GM19239 (cell line): ENCODE measurements at places on chromosomes 6 and 20.
A peak's percentile ranks its signal among the peaks of the same experiment; 100 is the strongest.

- DNase-seq, result no peak
Observed at GRCh38 chr6:107156617-107157016, 41.3 kb upstream of the BEND3 start.

GRCh38 chr20:4973330-4974097, 27.8 kb downstream of the SLC23A2 start:
- no peak for DNase-seq

DNA sequence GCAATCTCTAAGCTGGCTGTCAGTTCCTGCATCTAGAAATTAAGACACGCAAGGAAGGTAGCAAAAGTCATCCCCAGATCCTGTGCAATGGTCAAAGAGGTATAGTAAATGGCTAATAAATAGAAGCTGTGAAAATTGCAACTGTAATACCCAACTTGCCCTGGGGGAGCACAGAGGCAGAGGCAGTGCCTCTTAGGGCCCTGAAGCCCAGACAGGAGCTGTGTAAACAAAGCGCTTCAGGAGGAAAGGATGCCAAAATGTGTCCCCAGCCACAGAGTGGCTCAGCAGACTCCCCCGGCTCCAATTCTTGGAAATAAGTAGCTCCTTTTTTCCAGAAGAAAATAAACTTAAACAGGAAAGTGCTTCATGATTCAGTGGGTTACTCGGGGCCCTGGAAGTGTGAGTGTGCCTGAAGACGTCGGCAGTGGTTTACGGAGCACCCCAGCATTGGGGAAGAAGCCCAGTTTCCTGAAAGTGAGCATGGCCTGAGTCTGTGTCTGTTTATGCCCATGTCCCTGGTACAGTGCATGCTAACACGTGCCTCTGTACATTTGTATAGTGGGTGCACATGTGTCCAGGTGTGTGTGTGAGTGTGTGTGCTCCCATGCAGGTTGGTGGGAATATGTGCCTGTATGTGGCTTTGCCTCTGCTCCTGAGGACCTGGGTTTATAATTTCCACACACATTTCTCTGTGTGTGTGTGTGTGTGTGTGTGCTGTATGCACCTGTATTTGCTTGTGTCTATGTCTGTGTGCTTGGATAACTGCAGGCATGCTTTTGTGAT, 246.7 kb downstream of the MAFB start:
- no peak for DNase-seq

DNA sequence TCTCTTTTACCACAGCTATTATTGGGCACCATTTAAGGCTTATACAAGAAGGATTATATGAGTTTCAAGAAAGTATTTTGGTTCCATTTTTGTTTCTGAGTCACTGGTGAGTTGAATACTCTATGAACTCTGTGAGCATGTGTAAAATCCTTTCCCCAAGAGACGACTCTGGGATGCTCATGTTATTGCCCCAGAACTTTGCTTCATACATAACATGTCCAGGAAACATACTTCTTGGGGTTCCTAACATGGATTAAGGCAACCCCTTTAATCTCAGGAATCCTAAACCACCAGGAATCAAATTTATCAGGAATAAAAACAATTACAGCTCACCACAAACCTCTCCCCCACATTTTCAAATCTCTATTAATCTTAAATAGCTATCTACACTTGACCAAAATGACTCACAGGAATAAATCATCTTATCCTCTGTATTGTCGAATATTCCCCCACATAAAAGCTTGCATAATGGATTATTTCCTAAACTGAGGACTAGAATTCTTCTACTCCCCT, 117.5 kb upstream of the COL21A1 start:
- no peak for DNase-seq

DNA sequence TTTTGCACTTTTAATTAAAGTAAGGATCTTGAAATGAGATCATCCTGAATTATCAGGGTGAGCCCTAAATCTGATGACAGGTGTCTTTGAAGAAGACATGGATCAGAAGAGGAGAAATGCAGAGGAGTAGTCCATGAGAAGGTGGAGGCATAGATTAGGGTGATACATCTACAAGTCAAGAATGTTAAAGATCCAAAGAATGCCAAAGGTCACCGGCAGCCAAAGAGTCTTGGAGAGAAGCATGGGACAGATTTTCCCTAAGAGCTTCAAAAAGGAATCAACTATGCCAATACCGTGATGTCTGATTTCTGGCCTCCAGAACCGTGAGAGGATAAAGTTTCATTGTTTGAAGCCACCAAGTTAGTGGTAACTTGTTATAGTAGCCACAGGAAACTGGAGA, 59.0 kb upstream of the THEMIS start:
- DNase-seq, result no peak

- no peak for DNase-seq
Observed at GRCh38 chr20:568673-569415, 25.3 kb upstream of the CSNK2A1 start.

DNA sequence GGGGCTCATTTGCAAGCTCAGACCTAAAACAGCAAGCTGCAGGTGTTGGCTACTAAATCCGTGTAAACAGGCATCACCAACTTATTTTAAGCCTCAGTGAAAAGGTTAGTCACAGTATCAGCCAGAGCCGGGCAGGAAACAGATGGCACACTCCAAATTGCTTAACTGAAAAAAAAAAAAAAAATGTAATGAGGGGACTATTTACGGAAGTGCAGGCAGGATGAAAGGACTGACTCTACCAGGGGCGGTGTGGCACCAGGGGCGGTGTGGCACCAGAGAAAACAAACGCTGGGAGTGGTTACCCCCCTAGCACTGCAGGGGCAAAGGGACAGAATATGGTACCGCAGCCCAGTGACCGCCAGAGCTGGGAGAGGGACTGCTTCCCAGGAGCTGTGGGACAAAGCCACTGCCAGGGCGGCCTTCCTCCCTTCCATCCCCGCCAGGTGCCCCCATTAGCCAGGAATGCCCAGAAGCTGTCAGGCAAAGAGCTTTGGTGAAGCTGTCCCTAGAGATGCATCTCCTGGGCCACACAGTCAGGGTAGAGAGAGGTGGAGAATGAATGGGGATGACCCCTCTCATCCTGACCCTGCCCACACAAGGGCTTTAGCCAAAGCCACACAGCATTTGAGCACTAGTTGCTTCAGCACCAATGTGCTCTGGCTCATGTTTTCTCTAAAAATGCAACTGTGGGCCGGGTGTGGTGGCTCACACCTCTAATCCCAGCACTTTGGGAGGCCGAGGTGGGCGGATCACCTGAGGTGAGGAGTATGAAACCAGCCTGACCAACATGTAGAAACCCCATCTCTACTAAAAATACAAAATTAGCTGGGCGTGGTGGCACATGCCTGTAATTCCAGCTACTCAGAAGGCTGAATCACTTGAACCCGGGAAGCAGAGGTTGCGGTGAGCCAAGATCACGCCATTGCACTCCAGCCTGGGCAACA, 39.6 kb upstream of the GFOD1 start:
- peak; percentile 33 for DNase-seq

DNA sequence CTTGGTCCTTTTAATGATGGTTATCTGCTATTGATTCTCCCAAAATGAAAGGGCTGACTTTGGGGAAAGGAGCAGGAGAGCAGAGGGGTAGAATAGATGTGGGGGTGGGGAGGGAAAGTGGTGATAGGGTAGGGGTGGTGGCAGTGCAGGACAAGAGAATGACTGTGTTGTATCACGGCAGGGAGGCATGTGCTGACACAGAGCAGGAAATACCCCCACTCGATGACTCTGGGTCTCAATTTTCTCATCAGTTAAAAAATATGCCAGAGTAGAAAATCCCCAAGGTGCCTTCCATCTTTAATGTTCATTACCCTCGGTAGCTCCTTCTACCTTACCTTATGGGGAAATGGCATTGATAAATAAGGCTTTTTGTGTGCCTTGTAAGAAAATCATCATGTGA, 79.0 kb upstream of the ATXN1 start:
- no peak for DNase-seq

DNA sequence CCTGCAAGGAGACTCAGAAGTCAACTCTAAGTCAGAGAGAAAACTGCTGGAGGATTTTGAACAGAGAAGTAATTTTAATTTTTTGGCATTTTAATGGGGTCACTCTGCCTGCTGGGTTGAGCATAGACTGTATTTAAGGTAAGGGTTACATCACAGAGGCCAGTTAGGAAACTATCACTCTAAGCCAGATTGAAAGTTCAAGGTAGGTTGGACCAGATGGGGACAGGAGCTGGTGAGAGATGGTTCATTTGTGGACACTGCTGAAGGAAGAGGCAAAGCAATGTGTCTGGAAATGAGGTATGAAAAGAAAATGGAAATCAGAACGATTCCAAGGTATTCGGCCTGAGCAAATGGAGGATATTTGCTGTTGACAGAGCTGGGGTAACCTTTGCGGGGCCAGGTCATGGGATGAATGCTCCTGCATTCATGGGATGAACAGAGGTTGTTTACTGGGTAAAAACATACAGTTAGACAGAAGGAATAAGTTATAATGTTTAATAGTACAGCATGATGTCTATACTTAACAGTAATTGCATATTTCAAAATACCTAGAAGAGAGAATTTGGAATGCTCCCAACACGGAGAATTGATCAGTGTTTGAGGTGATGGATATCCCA, 26.9 kb downstream of the FRK start:
- no peak for DNase-seq

GRCh38 chr6:143510991-143511891, at the start of gene FUCA2:
TSS of gene FUCA2 (minus strand) at chr6:143511720. CDS start at chr6:143511634, 86 bp downstream.
- peak; percentile 46 for DNase-seq

GRCh38 chr20:22560817-22561216, 23.6 kb downstream of the FOXA2 start:
- DNase-seq, result no peak

DNA sequence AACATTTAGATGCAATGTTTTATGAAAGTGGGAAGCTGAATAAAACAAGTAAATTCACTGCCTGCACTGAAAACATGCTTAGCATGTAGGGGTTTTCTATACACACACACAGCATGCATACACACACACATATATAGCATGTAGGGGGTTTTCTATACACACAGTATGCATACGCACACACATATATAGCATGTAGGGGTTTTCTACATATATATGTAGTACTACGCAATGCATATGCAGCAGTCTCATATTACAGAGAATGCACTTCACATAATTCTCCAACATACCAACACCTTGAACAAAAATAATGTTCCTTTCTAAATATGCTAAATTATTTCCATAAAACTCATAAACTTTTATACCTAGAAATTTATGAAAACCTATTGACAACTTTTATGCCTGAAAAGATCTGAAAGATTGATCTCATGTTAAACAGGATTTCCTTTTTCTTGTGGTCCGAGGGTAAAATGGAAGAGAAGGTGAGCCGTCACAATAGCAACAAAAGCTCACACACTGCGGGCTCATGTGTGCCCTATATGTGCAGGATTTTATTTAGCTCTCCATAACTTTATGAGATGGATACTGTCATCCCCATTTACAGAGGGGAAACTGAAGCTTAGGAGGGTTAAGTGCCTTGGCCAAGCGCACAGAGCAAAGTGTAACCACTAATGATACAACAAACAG, 81.9 kb upstream of the TULP1 start:
- DNase-seq, result no peak

- DNase-seq, result no peak
Observed at GRCh38 chr6:164924674-164925073, 384.7 kb downstream of the C6orf118 start.

- DNase-seq, result no peak
Observed at GRCh38 chr20:50113420-50114224, 672 bp upstream of the UBE2V1 start.

DNA sequence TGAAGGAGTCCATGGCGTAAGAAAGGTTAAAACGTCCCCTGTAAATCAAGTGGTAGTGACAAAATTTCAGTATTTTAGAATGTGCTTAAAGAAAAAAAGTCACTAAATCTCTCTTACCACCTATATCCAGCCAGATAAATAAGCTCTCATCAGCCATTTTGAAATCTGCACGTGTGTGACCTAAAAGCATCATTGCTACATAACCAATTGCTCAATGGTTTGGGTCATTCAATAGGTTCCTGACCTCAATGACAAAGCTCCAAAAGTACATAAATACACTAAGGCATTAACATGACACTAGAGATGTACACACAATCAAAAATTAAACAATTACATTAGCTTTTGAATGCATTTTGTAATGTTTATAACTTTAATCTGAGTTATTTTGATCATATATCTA, 272.4 kb downstream of the GMDS start:
- DNase-seq, result no peak

DNA sequence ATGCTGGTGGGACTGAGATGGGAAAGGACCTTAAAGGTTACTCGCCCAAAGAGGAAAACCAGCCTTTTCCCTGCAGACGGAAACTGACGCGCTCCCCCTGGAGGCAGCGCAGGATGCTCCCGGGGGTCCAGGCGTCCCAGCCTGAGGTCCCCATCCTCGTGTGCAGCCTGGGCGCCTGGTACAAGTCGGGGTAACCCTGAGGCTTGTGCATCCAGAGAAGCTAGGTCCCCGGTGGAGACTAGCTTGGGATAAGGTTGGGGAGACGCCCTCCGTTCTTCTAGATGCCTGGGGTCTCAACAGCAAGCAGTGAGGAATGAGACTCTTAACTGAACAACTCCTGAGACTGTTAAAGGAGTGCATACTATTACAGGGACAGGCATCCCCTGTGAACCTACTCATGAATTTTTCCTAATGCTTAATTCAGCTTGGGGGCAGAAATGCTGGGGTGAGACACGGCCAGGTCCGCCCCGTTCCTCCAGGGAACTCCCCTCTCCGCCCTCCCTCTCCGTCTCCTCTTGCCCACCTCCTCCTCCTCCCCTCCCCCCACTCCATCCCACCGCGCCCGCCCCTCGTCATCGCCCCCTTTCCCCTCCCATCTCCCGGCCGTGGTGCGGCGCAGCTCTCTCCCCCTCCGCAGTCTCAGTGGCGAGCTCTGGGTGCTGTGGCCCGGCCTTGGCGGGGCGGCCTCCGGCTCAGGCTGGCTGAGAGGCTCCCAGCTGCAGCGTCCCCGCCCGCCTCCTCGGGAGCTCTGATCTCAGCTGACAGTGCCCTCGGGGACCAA, at the start of gene PRSS35:
TSS of gene PRSS35 (plus strand) at position 634 of the 781 bp plus-strand sequence. CDS start 10,908 bp downstream, outside the sequence.
- no peak for DNase-seq

- no peak for DNase-seq
Observed at GRCh38 chr6:13575377-13575775, 975 bp downstream of the SIRT5 start.

DNA sequence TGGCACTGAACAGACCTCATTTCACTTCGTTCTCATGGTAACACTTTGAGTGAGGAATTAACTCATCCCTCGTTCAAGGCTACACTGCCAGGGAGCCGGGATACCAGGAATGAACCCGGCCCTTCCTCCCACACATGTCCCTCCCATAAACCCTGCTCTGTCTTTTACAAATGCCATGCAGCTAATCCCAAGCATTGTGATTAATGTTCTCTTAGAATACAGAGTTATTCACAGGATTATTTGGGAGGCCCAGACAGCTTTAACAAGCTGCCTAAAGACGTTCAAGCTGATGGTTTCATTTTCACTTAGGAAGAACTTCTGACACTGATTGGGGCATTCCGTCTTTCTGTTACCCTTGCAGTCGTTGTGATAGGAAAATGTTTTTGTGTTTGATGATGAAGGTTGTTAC, 42.5 kb upstream of the CD83 start:
- no peak for DNase-seq
